M059J (cell line): ENCODE measurements at places on chromosomes 16 and 17. TPM values are rescaled to one million over a fixed set of nuclear protein-coding genes. Genes with fewer than 3 reads are reported as not detected.

DNA sequence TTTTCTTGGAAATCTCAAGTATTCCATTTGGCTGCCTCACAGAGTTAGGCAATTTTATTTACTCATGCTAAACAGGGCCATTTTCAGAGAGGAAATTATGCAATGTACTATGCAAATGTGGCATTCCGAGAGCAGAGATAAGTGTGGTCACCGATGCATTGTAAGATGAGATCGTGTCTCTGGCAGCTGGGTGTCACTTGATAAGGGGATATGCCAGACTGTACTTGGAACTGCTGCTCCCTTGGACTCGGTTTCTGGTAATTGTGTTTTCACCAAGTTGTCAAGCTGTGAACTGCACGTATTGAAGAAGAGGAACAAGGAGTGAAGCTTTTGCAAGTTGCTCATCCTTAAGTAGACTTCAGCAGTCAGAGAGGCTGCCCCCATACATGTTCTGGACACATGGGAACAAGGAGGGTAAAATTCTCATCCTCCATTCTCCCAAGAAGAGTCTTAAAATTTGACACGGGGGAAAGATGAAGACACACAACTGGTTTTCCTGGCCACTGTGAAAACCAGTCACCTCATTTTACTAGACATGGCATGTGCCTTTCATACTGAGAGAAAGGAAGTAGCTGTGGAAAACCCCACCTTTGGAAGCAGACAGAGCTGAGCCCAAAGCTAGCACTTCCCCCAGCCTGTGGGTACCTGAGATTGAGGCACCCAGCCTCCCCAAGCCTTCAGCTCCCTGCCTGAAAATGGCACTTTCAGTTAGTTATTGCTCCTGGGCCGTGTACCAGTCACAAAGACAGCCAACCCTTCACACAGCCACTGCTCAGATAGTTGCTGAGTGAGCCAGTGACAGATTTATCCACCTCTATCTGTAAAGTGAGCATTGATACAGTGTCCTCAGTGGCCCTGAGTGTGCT lies 150.7 kb downstream of the SOCS1 start:
- DNase-seq: peak; percentile 94

DNA sequence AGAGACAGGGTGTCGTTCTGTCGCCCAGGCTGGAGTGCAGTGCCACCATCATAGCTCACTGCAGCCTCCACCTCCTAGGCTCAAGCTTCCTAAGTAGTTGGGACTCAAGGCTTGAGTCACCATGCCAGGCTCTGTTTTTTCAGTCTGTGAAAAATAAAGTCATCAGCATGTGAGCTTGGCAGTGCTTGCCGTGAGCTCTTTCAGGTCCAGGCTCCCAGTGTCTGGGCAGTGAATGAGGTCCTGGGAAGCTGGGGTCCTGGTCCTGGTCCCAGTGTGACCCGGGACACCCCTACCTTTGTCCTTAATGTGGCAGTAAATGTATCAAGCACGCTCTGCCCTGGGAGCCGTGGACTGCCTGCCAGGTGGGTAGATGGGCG lies 22.9 kb upstream of the RPL13 start:
- DNase-seq: no peak

GRCh38 chr16:28878083-28878926 lies at the start of gene ATP2A1:
TSS of gene ATP2A1 (plus strand) at chr16:28878488. CDS start at chr16:28878672, 184 bp downstream.
- DNase-seq: no peak

GRCh38 chr17:44905006-44906000 lies 6.1 kb upstream of the EFTUD2 start:
- DNase-seq: no peak

DNA sequence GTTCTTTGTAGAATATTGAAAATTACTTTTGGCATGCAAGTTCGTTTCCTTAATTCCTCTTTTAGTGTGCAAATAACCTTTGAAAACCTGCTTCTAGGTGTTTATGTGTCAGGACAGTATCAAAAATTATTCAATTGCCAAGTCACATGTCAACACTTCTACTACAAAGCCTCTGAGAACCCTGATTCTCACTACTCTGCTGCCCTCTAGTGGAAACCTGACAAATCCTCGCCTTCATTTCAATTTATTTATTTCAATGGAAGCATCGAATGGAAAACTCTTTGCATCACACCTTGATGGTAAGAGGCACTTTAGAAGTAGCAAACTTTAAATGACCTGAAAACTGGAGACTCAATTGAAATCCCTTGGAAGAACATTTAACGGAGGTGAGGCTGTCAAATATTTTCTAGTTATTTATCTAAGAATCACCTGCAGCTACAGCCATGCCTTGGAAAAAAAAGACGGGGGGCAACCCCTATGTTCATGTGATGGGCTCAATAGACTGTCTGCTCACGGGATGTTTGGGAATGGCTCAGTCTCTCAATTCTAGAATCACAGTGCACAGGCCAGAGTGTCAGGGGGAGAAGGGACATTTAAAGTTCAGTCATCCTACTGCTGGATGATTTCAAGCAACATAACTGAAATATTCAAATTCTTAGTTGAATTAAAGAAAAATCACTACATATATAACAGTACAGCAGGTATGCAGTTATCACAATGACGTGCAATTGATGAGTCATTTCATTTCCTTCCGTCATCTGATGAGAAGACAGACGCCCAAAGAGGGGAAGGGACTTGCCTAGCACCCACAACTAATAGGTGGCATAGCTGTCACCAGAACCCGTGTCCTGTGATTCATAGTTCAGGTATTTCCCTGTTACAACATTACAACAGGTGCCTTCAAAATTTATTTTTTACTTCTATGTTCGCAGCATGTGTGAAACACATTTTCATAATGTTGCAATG lies 563.9 kb downstream of the TOX3 start:
- peak; percentile 75 for DNase-seq

LPO gene
- not detected in 2 replicates for total RNA-seq

GRCh38 chr16:11245988-11246387 lies 10.0 kb downstream of the SOCS1 start:
- no peak for DNase-seq

GRCh38 chr16:26648851-26649250 lies 417.9 kb upstream of the C16orf82 start:
- DNase-seq: no peak

GRCh38 chr17:37642681-37643080 lies 565 bp downstream of the DDX52 start:
- peak; percentile 26 for DNase-seq

DNA sequence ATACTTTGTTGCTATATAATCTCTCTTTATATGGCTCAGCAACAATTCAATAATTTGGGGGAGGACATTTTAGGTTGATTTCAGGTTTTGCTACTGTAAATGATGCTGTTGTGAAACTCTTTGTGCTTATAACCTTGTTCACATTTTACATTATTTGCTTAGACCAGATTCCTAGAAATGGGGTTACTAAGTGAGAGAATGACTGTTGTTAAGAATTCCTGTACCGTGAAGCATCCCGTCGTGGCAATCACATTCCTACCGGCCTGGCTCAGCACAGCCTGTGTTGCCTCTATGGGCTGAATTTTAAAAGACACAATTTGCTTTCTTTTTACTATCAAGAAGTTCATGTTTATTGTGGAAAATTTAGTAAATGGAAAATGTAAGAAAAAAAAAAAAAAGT lies 31.4 kb downstream of the B9D1 start:
- peak; percentile 72 for DNase-seq

DNA sequence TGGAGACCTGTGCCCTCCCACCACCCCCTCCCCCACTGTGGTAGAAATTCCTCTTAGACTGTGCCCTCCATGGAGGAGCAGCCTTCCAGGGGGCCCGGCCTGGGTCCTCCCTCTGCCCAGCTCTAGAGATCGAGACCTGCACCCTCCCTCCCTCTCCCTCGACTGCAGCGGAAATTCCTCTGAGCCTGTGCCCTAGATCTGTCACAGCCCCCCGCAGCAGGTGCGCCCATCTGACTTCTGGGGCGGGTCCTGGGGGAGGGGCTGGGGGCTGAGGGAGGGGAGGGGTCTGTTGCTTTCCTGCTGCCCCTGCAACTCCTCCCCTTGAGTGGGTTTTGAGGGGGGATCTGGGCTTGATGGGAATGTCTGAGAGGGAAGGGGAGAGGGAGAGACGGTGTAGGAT lies 177.8 kb upstream of the GSE1 start:
- DNase-seq: no peak

DNA sequence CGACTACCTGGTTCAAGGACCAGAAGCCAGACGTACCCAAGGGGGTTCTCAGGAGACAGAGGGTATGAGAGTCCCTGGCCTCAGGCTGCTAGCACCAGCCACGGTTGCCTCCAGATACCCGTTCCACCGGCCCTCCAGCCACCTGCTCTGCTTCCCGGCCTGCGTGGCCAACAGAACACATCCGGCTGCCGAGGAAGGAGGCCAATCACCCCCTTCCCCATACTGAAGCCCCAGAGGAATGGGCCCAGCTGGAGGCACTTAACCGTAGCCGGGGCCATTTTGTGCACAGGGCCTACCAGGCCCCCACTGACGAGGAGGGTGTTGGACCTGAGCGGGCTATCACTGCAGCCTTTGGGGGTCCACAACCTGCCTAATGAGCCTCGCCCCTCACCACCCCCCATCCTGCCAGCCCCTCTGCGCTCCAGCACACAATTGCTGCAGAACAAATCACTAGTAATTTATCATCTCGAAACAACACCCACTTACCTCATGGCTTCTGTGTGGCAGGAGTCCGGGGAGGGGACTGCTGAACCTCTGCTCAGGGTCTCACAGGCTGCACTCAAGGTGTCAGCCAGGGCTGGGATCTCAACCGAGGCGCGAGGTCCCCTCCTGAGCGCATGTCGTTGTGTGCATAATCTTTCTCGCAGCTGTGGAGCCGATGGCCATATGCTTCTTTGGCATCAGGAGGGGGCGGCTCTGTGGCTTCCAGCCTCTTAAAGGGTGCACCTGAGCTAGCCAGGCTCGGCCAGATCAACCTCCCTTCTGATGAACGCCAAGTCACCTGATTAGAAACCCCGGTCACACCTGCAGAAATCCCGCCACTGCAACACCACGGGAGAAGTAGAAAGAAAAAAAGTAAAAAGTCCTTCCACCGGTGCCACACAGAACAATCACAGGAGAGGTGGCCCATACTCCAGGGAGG lies 10.1 kb upstream of the KREMEN2 start:
- no peak for DNase-seq

DNA sequence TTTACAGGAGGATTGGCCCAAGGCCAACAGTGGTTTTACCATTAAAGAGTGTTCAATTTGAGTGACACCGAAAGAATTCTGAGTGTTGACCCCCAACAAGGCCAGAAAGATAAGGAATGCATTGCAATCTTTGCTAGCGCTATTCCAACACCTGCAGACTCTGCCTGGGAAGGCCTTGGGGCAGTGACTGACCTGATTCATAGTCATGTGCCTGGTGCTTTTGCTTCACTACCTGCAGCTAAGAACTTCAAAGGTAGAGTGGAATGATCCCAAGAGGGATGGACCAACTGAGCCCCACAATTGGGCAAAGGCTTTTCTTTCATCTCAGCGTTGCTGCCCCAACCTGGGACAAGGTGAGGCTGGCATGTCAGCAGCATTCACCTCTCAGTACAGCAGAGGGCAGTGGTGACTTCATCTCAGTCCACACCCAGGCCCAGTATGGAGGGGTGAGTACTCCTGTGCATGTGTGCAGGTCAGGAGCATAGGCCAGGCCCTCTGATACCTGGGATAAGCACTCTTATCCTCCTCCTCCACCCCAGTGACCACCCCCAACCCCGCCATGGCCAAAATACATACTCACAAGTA lies 149.6 kb upstream of the GNAO1 start:
- DNase-seq: peak; percentile 56

DNA sequence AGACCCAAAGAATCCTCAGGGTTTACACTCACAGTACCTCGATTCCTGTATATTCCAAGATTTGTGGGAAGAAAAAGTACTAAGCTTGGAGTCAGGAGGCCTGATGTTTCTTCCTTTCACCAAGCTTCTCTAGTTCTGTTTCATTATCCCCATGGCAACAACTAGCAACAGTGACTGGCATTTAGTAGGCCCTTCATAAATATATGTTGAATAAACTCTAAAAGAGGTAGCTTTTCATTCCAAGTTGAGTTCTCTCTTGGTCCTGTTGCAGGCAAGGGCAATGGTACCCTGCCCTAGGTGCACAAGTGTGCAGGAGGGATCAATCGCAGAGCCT lies 527 bp upstream of the UBE2Z start:
- peak; percentile 72 for DNase-seq

- DNase-seq: no peak
These were observed 124.2 kb upstream of the N4BP1 start for GRCh38 chr16:48734220-48734619.

TMEM92 gene
- total RNA-seq: 0.99 and 5.2 TPM in 2 replicates

GRCh38 chr17:50484386-50485155 lies 5.9 kb downstream of the RSAD1 start:
- DNase-seq: no peak

DNA sequence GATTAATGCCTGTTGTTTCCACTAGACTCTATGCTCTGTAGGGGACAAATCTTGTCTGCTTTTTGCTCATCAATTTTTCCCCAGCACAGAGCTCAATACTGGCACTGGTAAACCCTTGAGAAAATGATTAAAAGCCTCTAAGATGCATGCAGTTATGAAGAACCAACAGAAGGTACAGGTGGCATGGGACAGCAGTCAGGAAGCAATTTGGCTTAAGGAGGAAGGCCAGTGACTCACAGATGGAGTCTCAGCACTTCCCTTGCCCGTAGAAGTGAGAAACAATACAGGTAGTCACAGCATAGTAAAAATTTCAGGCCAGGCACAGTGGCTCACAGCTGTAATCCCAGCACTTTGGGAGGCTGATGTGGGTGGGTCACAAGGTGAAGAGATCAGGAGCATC lies 504.7 kb upstream of the RBFOX1 start:
- no peak for DNase-seq
